Stimulated activated CD4-positive, alpha-beta T cell treated with anti-CD3 and anti-CD28 coated beads, Interleukin-4, amount 100 ng/mL, for 1 hour (primary cell): ENCODE measurements at places on chromosomes 2 and 18.

DNA sequence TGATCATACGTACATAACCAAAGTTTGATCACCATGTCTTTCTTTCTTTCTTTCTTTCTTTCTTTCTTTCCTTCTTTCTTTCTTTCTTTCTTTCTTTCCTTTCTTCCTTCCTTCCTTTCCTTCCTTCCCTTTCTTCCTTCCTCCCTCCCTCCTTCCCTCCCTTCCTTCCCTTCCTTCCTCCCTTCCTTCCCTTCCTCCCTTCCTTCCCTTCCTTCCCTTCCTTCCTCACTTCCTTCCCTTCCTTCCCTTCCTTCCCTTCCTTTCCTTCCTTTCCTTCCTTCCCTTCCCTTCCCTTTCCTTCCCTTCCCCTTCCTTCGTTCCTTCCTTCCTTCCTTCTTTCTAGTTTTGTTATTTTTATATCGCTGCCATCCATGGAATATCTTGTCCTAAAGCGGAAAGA, 406.7 kb upstream of the DDX18 start:
- no peak for DNase-seq

DNA sequence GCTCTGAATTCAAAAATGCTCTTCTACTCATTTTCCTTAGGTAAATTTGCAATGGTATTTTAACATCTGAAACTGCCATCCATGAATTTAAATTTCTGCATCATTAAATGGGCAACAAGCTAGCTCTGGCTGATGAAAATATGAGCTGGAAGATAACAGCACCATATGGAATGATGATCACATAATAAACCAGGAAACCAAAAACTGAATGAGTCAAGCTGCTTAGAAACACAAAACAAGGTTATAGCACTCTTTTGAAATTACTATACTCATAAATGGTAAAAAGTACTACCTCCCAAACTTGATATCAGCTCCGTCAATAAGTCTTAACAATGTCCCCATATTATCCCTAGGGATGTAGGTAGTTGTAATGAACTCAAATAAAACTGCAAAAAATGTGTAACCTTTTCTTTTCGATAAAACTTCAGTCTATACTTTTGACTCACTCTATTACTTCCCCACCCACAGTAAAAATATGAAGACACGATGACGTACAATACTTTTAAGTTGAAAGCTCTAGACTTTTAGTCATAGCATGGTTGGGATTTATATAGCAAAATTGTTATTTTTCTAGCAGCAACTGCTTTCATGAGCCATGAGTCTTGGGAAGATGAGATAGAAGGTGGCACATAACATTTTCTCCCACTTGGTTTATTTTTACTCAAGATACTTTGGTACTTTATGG, 396.7 kb downstream of the CDH2 start:
- DNase-seq: no peak

DNA sequence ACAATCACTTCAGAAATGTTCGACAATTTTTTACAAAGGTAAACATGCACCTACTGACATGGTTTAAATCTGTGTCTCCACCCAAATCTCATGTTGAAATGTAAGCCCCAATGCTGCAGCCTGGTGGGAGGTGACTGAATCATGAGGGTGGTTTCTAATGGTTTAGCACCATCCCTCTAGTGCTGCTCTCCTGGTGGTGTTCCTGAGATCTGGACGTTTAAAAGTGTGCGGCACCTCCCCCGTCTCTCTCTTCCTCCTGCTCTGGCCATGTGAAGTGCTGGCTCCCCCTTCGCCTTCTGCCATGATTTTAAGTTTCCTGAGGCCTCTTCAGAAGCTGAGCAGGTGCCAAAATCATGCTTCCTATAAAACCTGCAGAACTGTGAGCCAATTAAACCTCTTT, 28.3 kb downstream of the MAP3K2 start:
- no peak for DNase-seq

- no peak for DNase-seq
These were observed 38.9 kb upstream of the PNO1 start for GRCh38 chr2:68118816-68119215.

GRCh38 chr2:55524884-55525437, 5.4 kb downstream of the CFAP36 start:
- DNase-seq: no peak

DNA sequence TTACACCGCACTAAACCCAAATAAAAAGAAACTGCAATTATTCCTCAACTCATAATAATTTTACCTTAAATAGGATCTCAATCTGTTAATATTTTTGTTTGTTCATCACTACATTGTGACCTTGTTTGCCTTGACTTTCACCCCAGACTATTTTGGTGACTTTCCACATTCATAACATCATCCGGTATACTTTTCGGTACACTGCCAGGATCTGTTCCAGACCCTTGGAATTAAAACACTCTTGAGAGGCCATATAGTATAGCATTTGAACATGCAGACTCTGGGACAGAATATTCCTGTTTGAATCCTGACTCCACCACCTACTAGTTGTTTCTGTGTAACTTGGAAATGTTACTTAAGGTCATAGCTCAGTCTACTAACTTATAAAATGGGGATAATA, 577.4 kb downstream of the METTL4 start:
- no peak for DNase-seq

GRCh38 chr18:49733321-49733720, 80.0 kb downstream of the ACAA2 start:
- no peak for DNase-seq

GRCh38 chr18:61581578-61582201, 248.5 kb downstream of the CDH20 start:
- peak; percentile 69 for DNase-seq

- no peak for DNase-seq
These were observed 10.9 kb downstream of the INPP4A start for GRCh38 chr2:98455494-98455976.

- no peak for DNase-seq
These were observed 280.6 kb downstream of the NCKAP5 start for GRCh38 chr2:133287709-133288108.

GRCh38 chr2:160109939-160110673, 47.7 kb upstream of the PLA2R1 start:
- peak; percentile 43 for DNase-seq

DNA sequence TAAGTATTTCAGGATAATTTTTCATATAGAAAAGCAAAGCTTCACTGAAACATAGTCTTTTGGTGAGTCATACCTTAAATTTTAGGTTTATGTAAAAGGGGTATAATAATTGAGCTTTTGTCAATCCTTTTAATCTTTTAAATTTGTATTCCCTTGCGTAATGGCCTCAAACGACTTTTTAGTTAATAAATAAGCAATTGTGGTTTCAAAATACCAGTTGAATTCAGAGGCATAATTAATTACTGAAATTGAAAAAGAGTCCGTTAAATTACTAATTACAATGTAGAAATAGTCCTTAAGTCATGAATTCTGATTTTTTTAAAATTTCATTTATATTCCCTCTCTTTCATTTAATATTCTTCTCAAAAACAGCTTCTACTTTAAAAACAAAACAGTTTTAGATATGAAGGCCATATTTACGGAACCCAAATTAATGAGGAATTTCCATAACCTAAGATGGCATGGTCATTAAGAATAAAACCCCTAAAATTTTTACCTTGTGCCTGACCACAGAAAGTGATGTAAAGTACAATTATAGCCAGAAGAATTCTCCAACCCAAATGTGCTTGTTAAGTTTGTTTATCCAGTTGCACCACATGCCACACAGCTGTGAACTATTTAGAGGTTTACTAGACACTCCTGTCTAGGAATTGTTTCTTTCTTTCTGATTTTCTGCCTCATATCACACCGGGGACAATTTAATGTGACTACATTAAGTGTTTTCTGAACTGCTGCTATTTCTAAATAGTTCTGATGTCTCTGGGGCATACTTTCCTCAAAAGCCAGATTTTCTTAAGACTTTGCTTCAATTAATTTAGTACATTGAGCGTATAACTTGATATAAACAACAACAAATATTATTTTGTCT, 60.7 kb upstream of the ITGA4 start:
- no peak for DNase-seq

DNA sequence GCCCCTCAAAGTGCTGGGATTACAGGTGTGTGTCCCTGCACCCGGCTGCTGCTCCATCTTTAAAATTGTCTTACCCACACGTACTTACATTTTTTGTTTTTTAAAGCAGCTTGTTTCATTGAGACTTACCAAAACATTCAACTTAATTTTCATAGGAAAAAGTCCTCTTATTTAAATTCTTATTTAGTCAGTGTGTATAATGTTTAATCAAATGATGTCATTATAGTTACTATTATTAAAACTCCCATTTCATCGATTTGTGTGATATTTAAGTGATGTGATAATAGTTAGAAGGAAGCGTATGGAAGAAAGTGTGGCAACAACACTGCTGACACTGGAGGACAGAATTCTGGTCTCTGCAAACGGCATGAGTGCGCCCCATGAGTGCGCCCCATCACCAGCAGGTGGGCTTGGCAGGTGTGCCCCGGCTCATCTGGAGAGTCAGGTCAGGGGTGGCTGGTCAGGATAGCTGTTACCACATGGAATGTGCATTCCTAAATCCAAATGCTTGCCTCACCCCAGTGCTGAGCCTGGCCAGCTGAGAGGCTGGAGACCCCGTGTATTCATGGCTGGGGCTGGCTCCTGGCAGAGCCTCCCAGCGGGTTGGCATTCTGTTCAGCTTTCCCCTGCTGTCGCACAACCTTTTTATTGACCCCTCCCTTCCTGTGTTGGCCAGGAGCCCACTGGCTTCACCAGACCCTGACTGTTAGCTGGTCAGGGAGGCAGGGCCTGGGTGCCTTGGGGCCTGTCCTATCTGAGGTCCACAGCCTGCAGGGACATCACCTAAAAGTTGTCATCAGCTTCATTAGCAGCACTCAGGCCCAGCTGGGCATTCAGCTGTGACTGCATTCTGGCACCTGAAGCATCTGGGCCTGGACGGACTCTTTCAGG, 79.7 kb downstream of the AGAP1 start:
- no peak for DNase-seq

GRCh38 chr2:101197215-101197745, 46.1 kb upstream of the TBC1D8 start:
- no peak for DNase-seq

GRCh38 chr18:11995445-11996189, 14.3 kb downstream of the IMPA2 start:
- DNase-seq: peak; percentile 56

GRCh38 chr2:141554810-141555209, 576.0 kb downstream of the LRP1B start:
- DNase-seq: no peak

- DNase-seq: no peak
These were observed 162.1 kb downstream of the SETBP1 start for GRCh38 chr18:44842588-44843412.

DNA sequence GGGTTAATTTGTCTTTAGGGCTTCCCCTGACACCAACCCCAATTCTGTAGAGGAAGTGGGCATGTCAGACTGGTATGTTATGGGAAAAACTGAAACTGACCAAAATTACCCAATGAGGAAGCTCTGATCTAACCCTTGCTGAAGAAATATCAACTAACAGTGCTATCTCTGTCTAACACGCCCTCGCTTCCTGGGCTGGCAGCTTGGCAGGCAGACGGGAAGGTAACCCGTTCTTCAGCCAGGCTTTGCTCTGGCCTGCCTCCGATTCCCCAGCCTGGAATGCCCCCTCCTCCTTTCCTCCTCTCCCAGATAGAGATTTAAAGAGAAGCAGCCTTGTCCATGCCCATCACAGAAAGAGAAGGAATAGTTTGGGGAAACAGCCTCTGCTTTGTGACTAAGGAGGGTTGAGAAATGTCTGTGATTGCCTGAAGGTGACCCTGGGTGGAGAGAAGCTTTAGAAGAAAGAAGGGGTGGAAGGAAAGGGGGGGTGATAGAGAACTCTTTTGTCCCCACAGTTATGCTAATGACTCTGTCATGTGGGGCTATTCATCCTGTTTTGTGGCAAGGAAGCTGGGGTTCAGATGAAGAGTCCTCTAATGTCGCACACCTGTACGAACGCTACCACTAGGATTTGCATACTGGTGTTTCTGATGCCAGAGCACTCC, 15.4 kb downstream of the HK2 start:
- DNase-seq: peak; percentile 18

DNA sequence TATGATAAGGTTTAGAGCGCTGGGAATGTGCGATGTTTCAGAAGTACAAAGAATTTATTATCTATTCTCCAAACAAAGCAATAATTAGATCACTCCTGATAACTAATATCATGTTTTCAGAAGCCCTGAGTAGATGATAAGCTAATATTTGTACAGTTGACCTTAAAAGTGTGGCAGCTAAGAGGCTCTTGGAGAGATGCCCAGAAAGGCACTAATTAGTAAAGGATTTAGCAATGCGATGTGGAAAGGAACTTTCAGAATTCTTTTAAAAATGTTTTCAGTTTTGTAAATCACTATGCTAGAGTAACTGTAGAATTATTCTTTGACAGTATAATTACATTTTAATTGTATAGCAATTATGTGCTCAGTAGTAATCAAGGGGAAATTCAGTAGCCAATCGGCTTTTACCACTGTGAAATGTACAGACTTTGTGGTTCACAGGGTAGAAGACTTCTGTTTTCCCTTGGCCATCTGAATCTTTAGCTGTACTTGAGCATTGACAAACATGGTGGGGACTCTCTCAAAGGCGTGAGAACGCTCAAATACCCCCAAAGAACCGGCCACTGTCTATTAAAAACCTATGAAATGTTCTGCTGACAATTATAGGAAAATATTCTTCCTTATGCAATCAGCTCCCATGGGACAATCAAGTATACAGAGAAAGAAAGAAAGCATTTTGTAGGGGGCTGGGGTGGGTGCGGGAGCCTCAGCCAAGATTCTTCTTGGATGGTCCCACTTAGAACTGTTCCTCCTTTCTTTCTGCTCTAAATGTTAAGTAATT, 262.8 kb upstream of the AGAP1 start:
- DNase-seq: no peak

- DNase-seq: no peak
These were observed 216.9 kb upstream of the REV1 start for GRCh38 chr2:99706735-99707134.

GRCh38 chr2:19685731-19686130, 216.1 kb downstream of the TTC32 start:
- no peak for DNase-seq

- DNase-seq: no peak
These were observed 256.9 kb downstream of the TWIST2 start for GRCh38 chr2:239104800-239105199.

GRCh38 chr18:3358310-3358709, 91.7 kb upstream of the TGIF1 start:
- no peak for DNase-seq

DNA sequence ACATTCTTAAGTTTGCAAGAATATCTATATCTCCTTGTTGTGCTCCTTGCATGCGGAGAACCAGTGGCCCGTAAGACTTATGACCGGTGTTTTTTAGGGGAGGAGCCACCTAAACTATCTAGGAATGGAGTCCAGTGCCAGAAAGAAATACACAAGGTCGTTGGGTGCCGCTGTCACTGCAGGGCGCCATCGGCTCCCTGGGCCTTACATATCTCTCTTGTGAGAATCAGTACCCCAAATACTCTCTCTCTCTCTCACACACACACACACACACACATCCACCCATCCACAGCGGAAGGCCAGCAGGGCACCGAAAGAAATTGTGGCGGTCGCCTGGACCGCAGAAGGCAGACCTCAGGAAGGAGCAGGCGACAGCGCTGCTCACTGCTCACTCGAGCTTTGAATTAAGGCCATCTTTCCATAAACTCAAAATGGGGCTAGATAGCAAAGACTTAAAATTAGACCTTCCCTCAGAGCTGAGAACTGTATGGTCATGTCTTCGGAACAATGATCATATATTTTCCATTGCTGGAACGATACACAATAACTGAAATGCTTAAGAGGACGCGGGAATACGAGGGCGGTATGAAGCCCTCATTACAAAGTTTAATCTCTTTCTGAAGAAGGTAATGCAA, 10.4 kb downstream of the NR4A2 start:
- no peak for DNase-seq
